ENCODE measurements at places on chromosomes 3 and 15.

DNA sequence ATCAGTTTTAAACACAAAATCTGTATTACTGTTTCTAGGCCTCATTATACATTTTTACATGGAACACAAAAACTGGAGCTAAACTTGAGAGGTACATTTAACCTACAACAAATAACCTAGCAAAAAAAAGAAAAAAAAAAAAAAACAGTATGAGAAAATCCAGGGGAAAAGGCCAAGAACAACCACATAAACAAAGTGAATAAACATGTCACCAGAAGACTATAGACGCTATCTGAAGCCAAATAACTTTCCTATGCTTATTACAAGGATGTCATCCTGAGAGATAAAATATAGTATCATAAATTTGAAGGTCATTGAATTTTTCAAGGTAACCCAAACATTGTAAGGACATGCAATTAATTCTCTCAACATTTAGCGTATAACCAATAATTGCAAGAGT, 911.6 kb downstream of the ROBO1 start:
- H3K27ac ChIP-seq = no peak overlapping the region
- no peaks in the 10 kb centered on the region for H3K27me3 ChIP-seq
- H3K4me1 ChIP-seq = no peaks in the 10 kb centered on the region
- H3K4me3 ChIP-seq = no peak overlapping the region
- no peaks in the 10 kb centered on the region for H3K36me3 ChIP-seq

DNA sequence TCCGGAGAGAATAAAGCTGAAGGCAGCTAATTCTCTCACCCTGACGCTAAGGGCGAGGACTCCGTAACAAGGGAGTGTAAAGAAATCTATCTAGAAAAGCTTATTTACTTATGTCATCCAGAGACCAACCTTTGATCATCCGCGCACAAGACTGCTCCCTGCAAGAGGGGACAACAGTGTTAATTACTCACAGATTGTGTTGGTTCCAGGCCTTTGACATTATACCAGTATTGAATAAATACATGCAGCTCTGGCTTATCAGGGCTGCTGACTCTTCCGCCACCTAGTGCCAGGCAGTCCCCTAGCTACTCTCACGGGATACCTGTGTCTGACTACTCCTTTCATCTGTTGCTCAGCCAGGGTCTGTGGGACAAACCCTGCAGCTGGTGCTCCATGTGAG, 211.7 kb downstream of the DTWD1 start:
- no peaks in the 10 kb centered on the region for H3K4me1 ChIP-seq
- H3K36me3 ChIP-seq = no peaks in the 10 kb centered on the region
- H3K4me3 ChIP-seq = no peak overlapping the region
- no peak for DNase-seq
- no peaks in the 10 kb centered on the region for H3K27me3 ChIP-seq

GRCh38 chr3:174784206-174784934, 74.8 kb upstream of the NAALADL2 start:
- H3K4me3 ChIP-seq = no peak overlapping the region
- no peaks in the 10 kb centered on the region for H3K36me3 ChIP-seq
- no peaks in the 10 kb centered on the region for H3K4me1 ChIP-seq
- no peak overlapping the region for H3K27ac ChIP-seq

- no peak overlapping the region for H3K27ac ChIP-seq
- no peaks in the 10 kb centered on the region for H3K36me3 ChIP-seq
- H3K4me1 ChIP-seq = peaks cover 51% of the 10 kb centered on the region
- no peak for DNase-seq
- H3K4me3 ChIP-seq = peak overlapping the region; percentile 32
- H3K27me3 ChIP-seq = peaks cover 48% of the 10 kb centered on the region
Measured at GRCh38 chr15:40925495-40925862, 3.7 kb upstream of the DLL4 start.

DNA sequence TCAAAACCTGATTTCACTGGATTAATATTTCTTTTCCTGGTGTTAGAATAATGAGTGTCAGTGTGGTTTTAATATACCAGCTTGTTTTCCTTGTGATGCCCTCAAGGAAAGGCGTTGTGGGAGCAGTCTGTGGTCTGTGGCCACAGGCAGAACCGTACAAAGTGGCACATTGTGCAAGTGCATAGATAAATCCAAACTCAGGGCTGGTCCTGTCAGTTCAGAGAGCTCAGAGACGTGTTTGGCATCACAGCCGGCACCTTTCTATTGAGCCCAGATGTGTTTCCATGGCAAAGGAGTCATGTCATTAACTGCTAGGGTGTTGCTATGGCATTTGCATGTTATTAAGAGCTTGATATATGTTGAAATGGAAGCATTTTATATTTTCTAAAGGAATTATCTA, 289.9 kb upstream of the RASGRP1 start:
- no peak overlapping the region for H3K4me3 ChIP-seq
- H3K36me3 ChIP-seq = no peaks in the 10 kb centered on the region
- H3K27ac ChIP-seq = no peak overlapping the region
- H3K4me1 ChIP-seq = no peaks in the 10 kb centered on the region
- no peak for DNase-seq
